ENCODE measurements at places on chromosomes 5 and 9. TPM values are rescaled to one million over a fixed set of nuclear protein-coding genes. Genes with fewer than 3 reads are reported as not detected.
A peak's percentile ranks its signal among the peaks of the same experiment; 100 is the strongest.

- no peaks in the 10 kb centered on the region for H3K36me3 ChIP-seq
- peak overlapping the region; percentile 84 for H3K27ac ChIP-seq
- peak; percentile 51 for DNase-seq
These were observed 140.8 kb downstream of the TSSK1B start for GRCh38 chr5:113293975-113294310.

DNA sequence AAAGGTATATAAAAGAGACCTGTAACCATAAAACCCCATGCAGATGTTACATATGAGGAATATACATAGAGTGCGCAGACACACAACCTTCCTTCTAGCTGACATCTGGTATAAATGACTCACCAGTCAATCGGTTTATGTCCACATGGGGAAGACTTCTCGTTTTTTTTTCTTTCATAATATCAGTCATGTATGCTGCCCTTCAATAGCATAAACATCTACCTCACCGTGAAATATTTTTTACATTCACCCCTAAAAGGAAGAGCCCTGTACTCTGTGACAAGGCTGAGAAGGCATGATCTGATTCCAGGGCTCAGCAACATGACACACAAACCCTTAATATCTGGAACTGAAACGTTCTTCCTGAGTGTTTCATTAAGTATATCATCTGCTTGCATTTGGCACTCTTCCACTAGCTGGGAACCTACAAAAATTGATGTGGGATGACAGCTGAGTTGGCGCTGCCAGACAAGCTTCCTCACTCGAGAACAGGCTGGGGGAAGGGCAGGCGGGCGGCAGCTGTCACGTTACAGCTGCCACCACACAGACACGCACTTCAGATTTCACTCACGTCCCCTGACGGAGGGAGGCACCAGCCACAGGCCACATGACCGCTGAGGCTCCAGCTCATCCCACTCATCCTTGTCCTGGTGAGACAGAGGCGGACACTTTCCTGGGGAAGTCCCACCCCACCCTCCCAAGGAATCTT is 74.2 kb downstream of the SHB start:
- H3K4me1 ChIP-seq, result peaks cover 36% of the 10 kb centered on the region
- H3K36me3 ChIP-seq, result no peaks in the 10 kb centered on the region
- DNase-seq, result peak; percentile 77
- H3K27me3 ChIP-seq, result no peaks in the 10 kb centered on the region

- peak overlapping the region; percentile 45 for H3K4me3 ChIP-seq
- peaks cover 82% of the 10 kb centered on the region for H3K4me1 ChIP-seq
- H3K27ac ChIP-seq, result peak overlapping the region; percentile 89
- no peak for DNase-seq
- no peaks in the 10 kb centered on the region for H3K27me3 ChIP-seq
These were observed 9.4 kb downstream of the SH2D3C start for GRCh38 chr9:127769101-127769500.

DNA sequence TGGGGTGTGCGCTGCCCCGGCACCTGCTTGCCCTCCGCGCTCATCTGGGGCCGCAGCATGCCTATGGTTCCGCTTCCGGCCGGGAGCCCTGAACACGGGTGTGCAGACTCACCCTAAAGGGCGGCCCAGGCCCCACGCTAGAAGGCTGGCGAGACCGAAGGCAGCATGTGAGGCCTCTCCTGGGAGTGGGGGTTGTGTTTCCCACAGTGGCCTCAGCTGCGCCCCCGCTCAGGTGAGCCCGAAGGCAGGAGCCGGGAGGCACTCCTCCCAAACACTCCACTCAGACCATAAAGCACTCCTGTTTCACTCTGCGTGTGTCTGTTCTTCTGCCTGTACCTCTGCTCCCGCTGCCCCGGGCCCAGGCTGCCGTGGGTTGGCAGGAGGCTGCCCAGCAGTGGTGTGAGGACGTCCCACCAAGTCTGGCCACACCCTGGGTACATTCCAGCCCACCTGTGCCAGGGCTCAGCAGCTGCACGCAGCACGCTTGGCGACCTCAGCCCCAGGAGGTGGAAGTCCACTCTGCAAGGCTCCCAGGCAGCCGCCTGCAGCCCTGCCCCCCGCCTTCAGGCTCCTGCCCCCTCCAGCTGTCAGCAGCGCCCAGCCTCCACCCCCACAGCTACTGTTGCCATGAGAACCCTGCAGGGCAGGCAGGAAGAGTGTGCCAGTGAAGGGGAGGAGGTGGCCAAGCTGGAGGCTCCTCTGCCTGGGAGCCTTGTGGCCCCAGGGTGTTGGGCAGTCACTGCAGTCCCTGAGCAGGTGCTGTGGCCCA is 1.2 kb upstream of the AJM1 start:
- no peak overlapping the region for H3K4me3 ChIP-seq
- H3K27me3 ChIP-seq, result peaks cover 5% of the 10 kb centered on the region
- no peak overlapping the region for H3K27ac ChIP-seq

DNA sequence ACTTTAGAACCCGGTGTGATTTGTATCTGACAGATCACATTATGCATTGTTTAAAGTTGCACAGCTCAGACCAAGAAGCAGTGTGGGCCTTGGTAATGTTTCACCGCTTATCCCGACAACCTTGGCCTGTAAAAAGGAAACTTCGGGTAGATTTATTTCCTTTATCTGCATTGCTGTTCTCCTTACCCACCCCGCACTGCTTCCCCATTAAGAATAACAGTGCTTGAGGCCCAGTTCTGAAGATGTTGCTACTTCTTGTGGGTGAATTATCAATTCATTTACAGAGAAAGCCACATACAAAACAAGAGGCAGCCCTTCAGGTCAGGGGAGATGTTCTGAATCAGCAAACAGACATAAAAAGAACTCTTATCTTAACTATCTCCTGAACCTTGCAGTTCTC is 8.4 kb downstream of the SMARCA2 start:
- H3K4me1 ChIP-seq, result peaks cover 89% of the 10 kb centered on the region
- H3K27me3 ChIP-seq, result no peaks in the 10 kb centered on the region
- H3K27ac ChIP-seq, result peak overlapping the region; percentile 95
- peak; percentile 59 for DNase-seq

DNA sequence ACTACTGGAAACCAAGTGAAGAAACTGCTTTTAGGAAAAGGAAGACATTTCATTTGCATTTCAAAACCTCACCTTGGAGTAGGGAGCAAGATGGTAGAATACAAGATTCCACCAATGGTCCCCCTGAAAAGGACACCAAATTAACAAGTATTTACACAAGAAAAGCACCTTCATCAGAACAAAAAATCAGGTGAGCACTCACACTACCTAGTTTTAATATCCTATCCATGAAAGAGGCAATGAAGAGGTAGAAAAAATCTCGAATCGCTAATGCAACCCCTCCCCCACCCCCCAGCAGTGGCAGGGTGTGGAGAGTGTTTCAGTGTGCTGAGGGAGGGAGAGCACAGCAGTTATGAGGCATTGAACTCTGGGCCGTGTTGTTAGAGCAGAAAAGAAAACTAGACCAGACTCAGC is 1397.0 kb upstream of the C9orf72 start:
- no peaks in the 10 kb centered on the region for H3K36me3 ChIP-seq
- no peaks in the 10 kb centered on the region for H3K4me1 ChIP-seq

- H3K4me3 ChIP-seq, result no peak overlapping the region
- H3K27me3 ChIP-seq, result peaks cover 72% of the 10 kb centered on the region
- H3K27ac ChIP-seq, result no peak overlapping the region
- H3K36me3 ChIP-seq, result peaks cover 2% of the 10 kb centered on the region
- H3K4me1 ChIP-seq, result peaks cover 18% of the 10 kb centered on the region
- peak; percentile 70 for DNase-seq
These were observed 2.9 kb upstream of the FOXD1 start for GRCh38 chr5:73451224-73452130.

DNA sequence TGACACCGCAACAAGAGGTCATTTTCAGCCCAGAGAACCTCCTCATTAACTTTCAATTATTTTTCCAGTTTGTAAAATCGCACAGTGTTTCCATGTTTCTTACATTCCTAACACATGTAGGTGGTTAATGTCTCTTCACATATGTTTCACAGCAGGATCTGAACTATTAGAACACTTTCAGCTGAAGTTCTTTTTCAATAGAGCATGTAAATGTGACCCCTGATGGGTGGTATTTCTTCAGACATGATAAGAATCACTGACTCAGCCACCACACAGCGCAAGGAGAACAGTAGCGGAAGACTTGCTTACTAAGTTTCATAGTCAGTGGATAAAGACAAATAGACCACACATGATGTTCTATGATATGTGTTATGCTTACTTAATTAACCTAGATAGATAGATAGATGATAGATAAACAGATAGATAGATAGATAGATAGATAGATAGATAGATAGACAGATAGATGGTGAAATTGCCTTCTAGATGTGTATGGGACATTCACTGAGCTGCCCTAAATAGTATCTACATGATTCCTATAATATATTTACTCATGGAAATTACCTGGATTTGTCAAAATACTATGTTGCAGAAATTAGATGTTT is 1992.1 kb upstream of the NUDT12 start:
- DNase-seq, result no peak
- H3K27ac ChIP-seq, result no peak overlapping the region
- no peaks in the 10 kb centered on the region for H3K27me3 ChIP-seq
- H3K4me3 ChIP-seq, result no peak overlapping the region

GRCh38 chr9:96139592-96140295 is 162.2 kb downstream of the HSD17B3 start:
- DNase-seq, result no peak
- no peaks in the 10 kb centered on the region for H3K36me3 ChIP-seq
- H3K4me1 ChIP-seq, result peaks cover 20% of the 10 kb centered on the region

GRCh38 chr5:41772785-41773442 is 97.3 kb downstream of the OXCT1 start:
- H3K4me3 ChIP-seq, result no peak overlapping the region
- peaks cover 26% of the 10 kb centered on the region for H3K4me1 ChIP-seq
- H3K27me3 ChIP-seq, result no peaks in the 10 kb centered on the region
- no peak overlapping the region for H3K27ac ChIP-seq

DNA sequence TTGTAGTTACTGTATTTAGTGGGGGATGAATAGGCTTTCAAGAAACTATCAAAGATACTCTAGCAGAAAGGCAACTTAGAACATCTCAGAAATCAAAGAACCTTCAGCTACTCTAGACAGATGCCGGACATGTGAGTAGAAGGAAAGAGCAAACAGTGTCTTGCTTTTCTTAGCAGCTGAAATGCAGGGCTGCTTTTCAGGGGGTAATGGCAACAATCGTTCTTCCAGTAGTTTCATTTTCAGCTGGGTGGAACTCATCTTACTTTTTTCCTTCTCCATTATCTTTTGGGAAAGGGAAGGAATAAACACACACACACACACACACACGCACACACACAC is 281.6 kb downstream of the CRB2 start:
- H3K4me1 ChIP-seq, result peaks cover 44% of the 10 kb centered on the region
- DNase-seq, result peak; percentile 37
- H3K36me3 ChIP-seq, result no peaks in the 10 kb centered on the region
- H3K27me3 ChIP-seq, result peaks cover 73% of the 10 kb centered on the region
- peak overlapping the region; percentile 67 for H3K4me3 ChIP-seq

NR3C1 gene
- total RNA-seq, result 77.9 TPM

IFNA2 gene
- total RNA-seq, result not detected

PKD2L2 gene
- 0.38 TPM for total RNA-seq

SLC6A3 gene
- 0.23 TPM for total RNA-seq
